ENCODE measurements at places on chromosomes 12 and 14. TPM values are rescaled to one million over a fixed set of nuclear protein-coding genes. Genes with fewer than 3 reads are reported as not detected.

ARHGEF25 gene
- total RNA-seq = 10.1 TPM

FAIM2 gene
- total RNA-seq = 0.33 TPM

LRP1-AS gene
- not detected for total RNA-seq

KRT4 gene
- not detected for total RNA-seq

SLC10A1 gene
- total RNA-seq = not detected

PRKCH gene
- 42.1 TPM for total RNA-seq

DPY19L2 gene
- 55.0 TPM for total RNA-seq

SOS2 gene
- 31.5 TPM for total RNA-seq

All from heart left ventricle (tissue), 16 donors.